ENCODE measurements at places on chromosomes 7 and 10.

DNA sequence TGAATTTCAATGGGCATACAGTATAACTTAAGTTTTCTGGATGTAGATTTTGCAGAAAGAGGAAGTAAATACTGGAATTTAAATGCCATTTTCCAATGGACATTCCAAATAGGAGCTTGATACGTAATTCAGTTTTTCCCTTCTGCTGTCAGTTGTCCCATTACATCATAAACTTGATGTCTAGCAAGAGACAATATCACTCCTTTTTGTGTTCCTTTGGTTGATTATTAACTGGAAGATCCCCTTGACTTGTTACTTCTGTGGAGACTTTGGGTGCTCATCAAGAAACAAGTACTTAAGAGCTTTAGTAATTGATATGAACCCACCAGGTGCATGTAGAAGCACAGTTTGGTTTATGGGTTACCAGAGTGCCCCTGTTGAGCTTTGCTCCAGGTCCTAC is 116.1 kb downstream of the ST7 start:
- no peak for DNase-seq

- no peak for DNase-seq
Observed at GRCh38 chr7:51706851-51707250, 390.2 kb upstream of the COBL start.

DNA sequence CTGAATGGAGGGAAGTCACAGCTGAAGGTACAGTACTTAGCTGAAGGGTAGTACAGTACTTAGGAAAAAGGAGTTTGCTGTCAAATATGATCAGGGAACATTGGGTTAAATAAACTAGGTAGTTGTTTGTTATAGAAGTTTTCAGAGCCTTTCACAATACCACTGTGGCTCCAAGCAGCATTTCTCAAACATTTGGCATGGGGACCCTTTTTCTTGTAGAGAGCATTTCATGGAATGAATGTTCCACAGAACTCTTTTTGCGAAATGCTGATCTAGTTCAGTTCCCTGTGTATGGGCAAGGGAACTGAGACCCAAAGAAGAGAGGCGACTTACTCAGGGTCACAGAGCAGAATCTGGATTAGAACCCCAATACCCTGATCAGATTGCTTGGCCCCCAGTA is 31.5 kb upstream of the DDX50 start:
- DNase-seq: no peak

GRCh38 chr7:1150400-1151002 is 9.5 kb downstream of the ZFAND2A start:
- DNase-seq: no peak

GRCh38 chr7:2405601-2406345 is 2.4 kb downstream of the CHST12 start:
- DNase-seq: no peak

DNA sequence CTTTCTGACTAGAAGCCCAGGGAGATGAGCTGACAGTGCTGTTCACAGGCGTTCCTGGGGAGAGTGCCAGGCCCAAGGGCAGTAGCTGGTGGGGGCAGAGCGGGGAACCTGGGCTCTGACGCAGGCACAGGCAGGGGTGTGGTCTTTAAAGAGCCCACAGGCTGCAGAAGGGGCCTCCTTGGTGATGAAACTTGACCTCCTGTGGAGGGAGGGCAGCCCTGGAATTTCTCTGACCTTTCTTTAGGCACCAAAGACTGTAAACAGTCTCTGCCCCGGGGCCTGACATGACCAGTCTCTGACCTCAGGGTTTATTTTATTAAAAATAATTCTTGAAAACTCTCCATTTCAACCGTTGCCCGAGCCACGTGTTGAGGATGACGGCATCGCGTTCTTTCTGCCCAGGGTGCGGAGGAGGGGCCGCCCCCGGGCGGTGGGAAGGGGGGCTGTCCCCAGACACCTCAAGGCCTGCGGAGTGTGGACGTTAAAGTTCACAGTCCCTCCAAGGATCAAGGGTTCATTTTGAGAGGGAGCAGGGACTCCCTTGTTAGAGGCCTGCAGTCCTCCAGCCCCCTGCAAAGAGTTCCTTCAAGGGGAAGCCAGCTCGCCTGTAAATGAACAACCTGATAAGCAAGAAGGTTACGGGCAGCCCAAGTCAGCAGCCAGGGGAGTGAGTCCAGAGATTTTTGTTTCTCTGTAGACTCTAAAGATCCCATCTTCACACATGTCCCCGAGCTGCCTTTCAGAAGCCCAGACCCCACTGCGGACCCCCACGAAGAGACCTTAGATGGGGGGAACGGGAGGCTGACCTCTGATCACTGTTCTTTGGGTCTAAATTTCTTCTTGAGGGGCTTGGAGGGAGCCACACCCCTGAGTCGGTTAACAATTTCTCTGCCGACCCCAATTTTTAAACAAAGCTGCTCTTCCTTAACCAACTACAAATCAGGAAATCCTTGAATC is 128.9 kb downstream of the VIPR2 start:
- no peak for DNase-seq

GRCh38 chr7:8590791-8591190 is 157.4 kb downstream of the NXPH1 start:
- DNase-seq: no peak

GRCh38 chr10:91525896-91526712 is 106.8 kb downstream of the PPP1R3C start:
- no peak for DNase-seq

- DNase-seq: no peak
Observed at GRCh38 chr7:81256991-81257390, 338.1 kb upstream of the SEMA3C start.

DNA sequence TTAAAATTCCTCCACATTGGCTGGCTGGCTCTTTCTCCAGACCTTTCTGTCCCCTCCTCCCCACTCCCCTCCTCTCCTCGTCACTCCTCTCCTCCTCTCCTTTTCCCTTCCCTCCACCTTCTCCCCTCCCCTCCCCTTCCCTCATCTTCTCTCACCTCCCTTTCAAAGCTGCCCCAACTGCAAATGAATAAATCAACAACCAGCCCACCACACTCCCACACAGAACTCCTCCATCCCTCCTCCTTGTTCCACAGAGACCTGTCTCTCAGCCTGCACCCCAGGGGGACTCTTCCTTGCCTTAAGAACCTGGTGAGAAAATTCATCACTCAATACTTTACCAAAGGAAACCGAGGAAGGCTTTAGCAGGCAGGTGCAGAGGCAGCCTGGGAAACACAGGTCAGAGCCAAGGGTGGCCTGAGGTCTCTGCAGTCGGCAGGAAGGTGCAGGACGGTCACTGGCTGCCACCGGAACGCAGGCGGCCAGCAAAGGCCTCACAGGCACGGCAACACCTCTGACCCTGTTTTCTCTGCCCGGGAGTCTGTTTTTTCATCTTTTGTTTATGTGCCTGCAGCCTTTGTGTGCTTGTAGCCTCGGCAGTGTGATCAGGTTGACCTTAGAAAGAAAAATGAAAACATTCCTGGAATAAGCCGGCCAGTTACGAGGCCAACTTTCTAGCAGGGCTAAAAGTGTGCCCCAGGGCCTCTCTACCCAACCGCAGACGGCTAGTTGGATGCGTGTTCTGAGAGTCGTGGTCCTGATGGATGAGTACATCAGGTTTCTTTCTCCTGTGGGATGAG is 207.6 kb upstream of the KLF6 start:
- DNase-seq: no peak

GRCh38 chr7:2483494-2483893 is 7.3 kb upstream of the GRIFIN start:
- DNase-seq: no peak

GRCh38 chr7:44393238-44394111 is 68.1 kb upstream of the CAMK2B start:
- no peak for DNase-seq

- no peak for DNase-seq
Observed at GRCh38 chr10:100345570-100346330, 1.3 kb upstream of the SCD start.

DNA sequence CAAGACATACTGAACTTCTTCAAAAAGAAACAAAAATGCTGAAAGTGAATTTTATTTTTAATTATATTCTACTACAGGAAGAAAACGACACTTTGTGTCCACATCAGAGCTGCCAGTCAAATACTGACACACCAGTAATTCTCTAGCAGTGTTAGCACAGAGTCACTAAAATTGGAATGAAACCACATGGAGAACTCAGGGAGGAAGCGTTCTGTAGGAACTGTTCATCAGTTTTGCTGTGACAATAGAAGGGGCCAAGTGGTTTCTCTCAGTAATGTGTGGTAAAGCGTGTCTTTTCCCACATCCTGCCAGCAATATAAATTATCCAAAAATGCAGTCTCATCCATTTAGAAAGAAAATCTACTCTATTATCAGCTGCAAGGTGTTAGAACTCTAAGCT is 683.3 kb downstream of the GRM8 start:
- DNase-seq: no peak

GRCh38 chr10:70445718-70446657 is 4.5 kb upstream of the NODAL start:
- no peak for DNase-seq
